SJSA1 (cell line): ENCODE measurements at places on chromosomes 12 and 14. TPM values are rescaled to one million over a fixed set of nuclear protein-coding genes. Genes with fewer than 3 reads are reported as not detected.

Gene KRT75
- not detected in 2 replicates for total RNA-seq

Gene ZBTB42
- total RNA-seq = 1.4 and 6.7 TPM in 2 replicates

Gene DDX24
- total RNA-seq = 145 and 159 TPM in 2 replicates

Gene SLC39A5
- not detected in 2 replicates for total RNA-seq
